ENCODE measurements at places on chromosomes 13 and 19.

DNA sequence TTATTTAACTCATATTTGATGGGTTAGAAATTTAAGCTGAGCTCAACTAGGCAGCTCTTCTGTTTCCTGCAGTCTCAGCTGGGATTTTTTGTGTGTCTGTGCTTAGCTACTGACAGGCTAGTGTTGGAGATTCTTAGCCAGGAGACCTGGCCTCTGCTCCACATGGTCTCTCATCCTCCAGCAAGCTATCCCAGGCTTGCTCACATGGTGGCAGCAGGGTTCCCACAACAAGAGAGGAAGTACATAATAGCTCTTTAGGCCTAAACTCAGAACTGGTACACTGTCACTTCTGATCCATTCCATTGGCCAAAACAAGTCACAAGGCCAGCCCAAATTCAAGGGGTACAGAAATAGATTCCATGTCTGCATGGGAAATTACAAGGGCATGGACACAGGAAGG lies 406.2 kb downstream of the SUCLA2 start:
- no peak for DNase-seq

DNA sequence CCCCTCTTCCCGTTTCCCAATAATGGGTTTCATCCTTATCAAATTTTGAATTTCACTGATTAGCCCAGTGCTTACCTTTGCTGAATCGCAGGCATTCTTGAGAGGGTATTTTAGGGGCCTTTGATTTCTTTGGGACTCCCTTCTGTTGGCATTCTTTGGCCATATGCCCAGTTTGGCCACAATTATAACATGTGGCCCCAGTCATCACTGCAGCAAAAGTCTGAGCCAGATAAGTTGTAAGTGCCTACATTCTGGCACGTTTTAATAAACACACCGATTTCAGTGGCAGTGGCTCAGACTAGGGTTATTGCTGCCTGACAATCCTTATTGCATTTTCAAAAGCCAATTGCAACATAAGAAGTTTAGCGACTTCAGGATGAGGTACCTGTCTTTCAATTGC lies 41.4 kb downstream of the ZNF726 start:
- no peak for DNase-seq

DNA sequence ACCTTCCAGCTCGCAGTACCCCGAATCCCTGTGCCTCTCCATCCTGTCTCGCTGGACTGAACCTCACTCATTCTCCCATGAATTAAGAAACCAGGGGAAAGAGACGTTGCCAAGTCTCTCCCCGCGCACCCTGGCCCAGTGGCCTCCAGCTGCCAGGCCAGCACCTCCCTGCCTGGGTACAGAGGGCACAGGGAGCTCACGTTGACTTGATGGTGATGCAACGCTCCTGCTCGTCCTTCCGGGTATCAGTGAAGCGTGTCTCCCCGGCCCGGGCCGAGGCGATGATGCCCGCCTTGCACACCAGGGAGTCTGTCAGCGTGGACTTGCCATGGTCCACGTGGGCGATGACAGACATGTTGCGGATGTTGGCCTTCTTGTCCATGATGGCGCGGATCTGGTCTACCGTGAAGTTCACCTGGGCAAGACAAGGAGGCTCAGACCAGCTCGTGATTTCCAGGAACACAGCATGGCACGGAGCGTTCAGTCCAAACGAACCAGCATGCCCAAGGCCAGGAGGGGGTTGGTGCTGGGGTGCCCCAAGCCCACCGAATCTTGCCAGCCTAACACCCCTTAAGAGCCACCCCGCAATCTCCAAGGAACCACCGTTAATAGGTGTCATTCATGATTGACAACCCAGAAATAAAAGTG lies 1.2 kb downstream of the EEF2 start:
- no peak for DNase-seq

DNA sequence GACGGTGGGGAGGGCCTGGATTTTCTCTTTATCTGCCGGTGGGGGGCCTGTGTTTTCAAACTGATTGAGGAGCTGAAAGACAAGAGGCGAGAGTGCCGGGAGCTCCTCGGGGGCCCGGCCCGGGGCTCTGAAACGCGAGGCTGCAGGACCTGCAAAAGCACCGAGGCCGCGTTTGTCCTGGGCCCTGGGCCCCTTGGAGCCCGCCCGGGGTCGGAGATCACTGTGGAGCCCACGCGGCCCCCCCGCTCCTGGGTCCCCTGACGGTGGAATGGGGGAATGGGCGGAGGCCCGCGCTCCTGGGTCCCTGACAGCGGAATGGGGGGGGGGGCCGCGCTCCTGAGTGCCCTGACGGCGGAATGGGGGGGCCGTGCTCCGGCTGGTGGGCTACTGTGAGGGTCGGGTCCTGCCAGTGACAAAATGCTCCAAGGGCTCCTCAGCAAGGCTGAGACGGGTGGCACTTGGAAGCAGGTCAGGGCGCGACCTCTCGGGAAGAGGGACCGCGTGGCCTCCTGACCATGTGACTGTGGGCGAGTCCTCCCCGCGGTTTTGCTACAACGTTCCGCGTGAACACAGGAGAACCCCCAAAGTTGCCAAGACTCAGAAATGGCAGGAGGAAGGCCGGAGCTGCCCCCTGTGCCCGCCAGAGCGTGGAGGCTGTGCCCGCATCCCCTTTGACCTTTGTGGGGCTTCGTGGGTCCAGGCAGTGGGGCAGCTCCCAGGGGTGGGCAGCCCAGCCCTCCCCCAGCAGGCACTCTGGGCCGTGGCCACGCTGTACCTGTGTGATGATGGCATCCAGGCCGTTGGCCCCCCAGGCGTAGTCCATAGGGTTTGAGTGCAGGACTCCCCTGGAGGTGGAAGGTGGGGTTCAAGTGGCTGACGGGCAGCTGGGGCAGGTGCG lies 9.5 kb downstream of the FGF22 start:
- no peak for DNase-seq

GRCh38 chr13:84481958-84482357 lies 599.7 kb upstream of the SLITRK1 start:
- no peak for DNase-seq

- no peak for DNase-seq
These were observed 35.8 kb upstream of the CEACAM21 start for GRCh38 chr19:41540041-41540695.

GRCh38 chr13:30058429-30058828 lies 208.0 kb upstream of the UBL3 start:
- no peak for DNase-seq

DNA sequence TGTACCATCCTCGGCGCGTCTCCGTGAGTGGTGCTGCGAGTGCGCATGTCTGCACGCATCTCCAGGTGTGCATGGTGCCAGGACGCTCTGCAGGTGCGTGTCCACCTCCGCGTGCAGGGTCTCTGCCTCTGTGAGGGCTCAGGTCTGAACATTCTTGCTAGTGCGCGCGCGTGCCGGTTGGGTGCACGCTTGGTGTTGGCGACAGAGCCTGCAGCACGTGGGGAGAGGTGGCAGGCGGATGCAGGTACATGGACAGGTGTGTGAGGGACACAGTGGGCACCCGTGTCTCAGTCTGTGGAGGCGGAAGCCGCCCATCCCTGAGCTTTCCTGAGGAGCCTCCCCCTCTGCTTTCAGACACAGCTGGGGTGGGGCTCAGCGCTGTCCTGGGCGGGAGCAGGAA lies 4.9 kb upstream of the OR10H2 start:
- DNase-seq, result no peak

DNA sequence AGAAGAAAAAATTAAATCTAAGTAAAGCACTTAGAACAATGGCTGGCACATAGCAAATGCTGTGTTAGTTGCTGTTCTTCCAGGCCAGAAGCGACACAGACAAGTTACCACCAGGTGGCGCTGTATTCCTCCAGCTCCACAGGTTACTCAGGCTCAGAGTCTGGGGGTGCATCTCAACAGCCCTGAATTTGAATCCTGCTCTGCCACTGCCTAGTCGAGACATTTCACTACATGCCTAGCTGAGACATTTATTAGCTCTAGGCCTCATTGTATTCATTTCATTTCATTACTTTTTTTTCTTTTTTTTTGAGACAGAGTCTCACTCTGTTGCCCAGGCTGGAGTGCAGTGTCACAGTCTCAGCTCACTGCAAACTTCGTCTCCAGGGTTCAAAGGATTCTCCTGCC lies 16.4 kb upstream of the CYP2B6 start:
- DNase-seq, result peak; percentile 68
